ENCODE measurements at places on chromosomes 3 and 15.

GRCh38 chr15:98043160-98044014 is 82.9 kb downstream of the ARRDC4 start:
- no peak for DNase-seq

- no peak for DNase-seq
Observed at GRCh38 chr15:25990220-25990619, 127.1 kb upstream of the ATP10A start.

DNA sequence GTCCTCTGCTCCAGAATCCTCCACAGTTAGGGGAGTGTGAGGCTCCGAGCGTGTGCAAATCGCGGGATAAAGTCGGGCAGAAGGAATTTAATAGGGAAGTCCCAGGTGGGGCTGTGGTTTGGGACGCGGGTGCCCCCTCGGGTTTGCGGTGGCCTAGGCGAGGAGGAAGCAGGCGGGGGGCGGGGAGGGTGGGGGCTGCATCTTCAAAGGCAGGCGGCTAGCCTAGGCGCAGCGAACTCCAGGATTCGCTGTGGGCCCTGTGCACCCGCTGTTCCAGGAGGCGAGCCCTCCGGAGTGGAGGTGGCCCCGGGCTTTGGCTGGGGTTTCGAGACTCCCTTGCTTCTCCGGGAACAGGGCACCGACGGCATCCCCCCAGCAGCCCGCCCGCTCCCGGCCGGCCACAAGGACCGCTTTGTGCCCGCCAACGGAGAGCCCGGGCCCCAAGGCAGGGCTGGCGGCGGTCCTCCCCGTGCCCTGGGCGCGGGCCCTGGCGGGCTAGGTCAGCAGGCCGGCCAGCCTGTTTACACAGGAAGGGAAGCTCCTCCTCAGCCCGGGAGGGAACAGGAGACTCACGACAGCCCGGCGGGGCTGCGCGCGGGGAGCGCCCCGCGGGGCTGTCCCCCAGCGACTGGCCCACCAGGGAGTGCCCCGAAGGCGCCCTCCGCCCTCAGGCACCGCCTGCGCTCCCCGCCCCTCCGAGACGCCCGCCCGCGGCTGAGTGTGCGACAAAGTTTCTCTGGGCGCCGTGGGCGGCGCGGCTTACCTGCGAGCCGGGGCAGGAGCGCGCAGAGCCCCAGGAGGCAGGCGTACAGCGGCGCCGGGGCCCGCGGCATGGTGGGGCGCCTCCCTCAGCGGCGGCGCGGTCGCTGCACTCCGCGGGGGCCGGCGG is 753 bp downstream of the ITGB5 start:
- no peak for DNase-seq

DNA sequence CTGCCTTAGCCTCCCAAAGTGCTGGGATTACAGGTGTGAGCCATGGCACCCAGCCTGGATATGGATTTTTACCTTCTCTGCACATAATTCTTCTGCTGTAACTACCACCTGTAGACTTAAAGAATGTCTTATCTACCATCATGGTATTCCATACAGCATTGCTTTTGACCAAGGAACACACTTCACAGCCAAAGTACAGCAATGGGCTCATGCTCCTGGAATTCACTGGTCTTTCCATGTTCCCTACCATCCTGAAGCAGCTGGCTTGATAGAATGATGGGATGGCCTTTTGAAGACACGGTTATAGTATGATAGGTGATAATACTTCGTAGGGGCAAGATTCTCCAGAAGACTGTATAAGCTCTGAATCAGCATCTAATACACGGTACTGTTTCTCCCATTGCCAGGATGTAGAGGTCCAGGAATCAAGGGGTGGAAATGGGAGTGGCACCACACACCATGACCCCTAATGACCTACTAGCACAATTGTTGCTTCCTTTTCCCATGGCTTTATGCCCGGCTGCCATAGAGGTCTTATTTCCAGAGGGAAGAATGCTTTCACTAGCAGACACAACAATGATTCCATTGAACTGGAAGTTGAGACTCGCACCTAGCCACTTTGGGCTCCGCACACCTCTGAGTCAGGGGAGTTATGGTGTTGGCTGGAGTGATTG is 60.9 kb upstream of the CDV3 start:
- no peak for DNase-seq

GRCh38 chr3:146589899-146590508 is 15.1 kb downstream of the PLSCR5 start:
- DNase-seq: no peak

GRCh38 chr15:92848852-92849598 is 51.1 kb upstream of the CHD2 start:
- DNase-seq: peak; percentile 29

GRCh38 chr15:60718661-60719069 is 239.7 kb upstream of the ICE2 start:
- DNase-seq: no peak

- no peak for DNase-seq
Observed at GRCh38 chr3:38334142-38335055, 12.2 kb upstream of the XYLB start.

DNA sequence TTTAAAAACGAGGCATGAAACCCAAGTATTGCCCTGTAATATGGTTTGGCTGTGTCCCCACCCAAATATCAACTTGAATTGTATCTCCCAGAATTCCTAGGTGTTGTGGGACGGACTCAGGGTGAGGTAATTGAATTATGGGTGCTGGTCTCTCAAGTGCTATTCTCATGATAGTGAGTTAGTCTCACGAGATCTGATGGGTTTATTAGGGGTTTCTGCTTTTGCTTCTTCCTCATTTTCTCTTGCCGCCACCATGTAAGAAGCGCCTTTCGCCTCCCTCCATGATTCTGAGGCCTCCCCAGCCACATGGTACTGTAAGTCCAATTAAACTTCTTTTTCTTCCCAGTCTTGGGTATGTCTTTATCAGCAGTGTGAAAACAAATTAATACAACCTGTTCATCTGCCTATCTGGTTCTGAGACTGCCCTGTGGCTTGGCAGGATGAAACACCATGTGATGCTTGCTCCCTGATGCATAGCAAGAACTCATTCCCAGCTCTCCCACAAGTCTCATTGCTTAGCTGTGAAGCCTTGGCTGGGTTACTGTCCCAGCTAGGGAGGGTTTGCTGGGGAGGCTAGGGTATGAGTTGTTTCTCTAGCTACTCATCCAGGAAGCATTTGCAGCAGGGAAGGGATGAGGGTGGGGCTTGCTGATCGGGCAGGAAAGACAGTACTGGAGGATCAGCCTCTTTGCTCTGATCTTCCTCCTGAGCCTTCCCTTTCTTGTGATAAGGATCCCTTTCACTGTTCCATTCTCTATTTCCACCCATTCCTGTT is 3.7 kb upstream of the SQOR start:
- no peak for DNase-seq

- no peak for DNase-seq
Observed at GRCh38 chr3:13863965-13864595, 15.8 kb downstream of the WNT7A start.

GRCh38 chr3:126395846-126396513 is 1.3 kb downstream of the CFAP100 start:
- no peak for DNase-seq

DNA sequence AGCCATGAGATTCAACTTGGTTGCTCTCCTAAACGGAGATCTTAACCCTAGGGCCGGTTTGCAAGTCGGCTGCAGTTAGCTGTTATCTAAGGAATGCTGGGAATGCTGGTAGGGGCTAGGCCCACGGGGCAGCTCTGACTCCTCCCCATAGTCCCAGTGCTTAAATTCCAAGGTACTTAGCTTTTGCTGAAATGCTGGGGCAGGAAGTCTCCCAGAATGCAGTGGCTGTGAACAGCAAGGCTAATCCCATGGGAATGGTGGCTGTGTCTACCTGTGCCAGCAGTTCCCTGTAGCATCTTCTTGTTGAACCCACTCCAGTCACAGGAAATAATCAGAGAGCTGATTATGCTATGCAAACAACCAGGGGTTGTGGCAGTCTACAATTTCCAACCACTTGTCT is 102.5 kb upstream of the TJP1 start:
- DNase-seq: no peak

DNA sequence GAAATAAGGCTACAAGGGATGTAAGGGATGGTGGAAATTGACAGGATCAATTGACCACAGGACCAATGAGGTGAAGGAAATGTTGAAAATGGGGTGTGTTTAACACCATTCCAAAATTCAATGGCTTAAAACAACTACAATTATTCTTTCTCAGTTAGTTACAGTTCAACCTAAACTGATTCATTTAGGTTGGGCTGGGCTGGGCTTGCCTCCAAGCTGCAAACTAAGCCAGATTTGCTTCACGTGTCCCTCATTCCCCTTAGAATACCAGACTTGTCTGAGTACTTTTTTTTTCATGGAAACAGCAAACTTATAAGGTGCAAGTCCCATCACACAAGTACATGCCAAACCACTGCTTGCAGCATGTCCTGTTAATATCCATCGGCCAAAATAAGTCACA is 280.1 kb downstream of the NEK10 start:
- no peak for DNase-seq

- no peak for DNase-seq
Observed at GRCh38 chr15:26971271-26972018, 464 bp downstream of the GABRG3 start.

DNA sequence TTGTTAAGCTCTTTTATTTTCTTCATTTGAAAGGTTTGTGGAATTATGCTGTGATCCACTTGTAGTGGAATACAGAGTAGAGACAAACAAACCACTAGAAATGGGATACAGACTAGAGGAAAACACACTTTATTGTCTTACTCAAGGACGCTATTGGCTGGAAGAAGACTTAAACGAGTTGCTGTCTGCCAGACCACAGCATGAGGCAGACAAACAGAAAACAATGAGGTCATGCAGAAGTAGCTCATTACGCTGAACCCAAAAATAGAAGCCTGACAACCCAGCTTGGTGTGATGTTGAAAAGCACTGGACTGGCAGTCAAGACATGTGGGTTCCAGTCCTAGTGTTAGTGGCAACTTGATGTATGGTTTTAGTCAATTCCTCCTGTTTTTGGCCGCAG is 62.4 kb upstream of the P3H2 start:
- no peak for DNase-seq

DNA sequence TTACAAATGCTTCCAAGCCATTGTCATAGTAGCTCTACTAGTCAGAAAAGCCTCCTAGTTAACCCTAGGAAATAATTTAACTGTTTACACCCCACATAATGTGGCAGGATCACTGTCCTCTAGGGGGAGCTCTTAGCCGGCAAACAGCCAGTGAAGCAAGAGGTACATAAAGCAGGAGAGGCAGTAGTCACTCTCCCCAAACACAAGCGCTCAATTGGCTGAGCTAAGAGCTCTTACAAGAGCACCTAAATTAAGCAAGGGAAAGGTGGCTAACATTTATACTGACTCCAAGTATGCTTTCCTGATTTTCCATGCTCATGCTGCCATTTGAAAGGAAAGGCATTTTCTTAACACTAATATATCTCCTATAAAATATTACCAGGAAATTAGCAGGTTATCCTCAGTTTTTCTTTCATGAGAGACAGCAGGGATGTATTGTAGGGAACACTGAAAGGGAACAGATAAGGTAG is 37.6 kb downstream of the NCEH1 start:
- peak; percentile 12 for DNase-seq

GRCh38 chr15:57677204-57677603 is 29.3 kb upstream of the POLR2M start:
- no peak for DNase-seq

- DNase-seq: no peak
Observed at GRCh38 chr3:4517643-4518311, 24.6 kb downstream of the ITPR1 start.

DNA sequence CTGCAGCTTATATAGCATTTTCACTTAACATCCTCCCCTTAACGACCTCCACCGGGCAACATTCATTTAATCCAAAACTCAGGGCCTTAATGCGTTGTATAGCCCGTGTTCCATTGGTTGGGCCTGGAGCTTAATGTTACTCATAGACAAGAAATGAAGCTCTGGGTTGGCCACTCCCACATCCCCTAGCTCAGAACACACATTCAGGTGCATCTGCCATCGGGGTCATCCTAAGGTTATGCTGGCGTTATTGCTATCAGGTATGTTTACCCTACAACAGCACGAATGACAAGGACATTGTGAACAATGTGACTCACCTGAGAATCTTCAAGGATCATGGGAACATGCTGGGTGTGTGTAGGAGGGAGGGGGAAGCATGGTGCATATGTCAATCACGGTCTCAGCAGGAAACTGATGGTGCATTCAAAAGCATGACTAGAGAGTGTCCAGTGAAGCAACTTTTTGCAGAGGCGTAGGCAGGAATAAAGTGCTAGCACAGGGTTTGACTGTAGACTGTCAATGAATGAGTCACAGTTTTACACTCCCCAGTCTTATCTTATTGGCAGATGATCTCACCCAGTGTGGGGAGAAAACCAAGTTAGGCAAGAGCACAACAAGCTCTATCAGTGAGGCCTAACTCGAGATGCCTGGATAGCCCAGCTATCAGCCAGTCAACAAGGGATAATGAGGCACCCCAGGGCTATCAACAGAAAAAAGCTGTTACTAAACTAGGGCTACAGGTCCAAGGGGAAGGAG is 402.1 kb upstream of the MCTP2 start:
- DNase-seq: no peak

DNA sequence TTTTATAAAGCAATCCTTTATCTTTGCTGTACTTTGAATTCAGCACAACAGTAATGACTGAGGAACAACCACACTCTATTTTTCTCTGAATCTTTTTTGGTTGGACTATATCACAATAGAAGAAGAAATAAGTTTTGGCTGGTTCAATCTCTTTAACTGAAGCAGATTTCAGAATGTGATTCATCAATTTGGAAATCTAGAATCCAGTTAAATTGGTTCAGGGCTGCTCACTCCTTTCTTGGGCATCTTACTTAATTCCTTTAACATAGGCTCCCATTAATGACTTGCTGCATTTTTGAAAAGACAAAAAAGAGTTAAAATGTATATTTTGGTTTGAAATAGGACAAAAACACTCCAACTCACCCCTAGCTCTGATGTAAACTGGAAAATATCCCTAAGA is 688.3 kb upstream of the NECTIN3 start:
- no peak for DNase-seq

GRCh38 chr3:53324105-53324504 is 23.2 kb downstream of the DCP1A start:
- no peak for DNase-seq

DNA sequence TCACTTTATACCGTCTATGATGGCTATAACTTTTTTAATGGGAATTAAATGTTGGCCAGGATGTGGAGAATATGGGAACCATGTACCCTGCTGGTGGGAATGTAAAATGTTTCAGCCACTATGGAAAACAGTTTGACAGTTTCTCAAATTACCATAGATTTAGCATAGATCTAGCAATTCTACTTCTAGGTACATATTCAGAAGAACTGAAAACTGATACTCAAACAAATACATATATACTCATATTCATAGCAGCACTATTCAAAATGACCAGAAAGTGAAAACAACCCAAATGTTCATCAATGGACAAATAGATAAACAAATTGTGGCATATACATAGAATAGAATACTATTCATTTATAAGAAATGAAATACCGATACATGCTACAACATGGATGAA is 539.4 kb downstream of the IGSF11 start:
- no peak for DNase-seq

GRCh38 chr3:122030381-122031122 is 8.5 kb upstream of the ILDR1 start:
- DNase-seq: no peak

GRCh38 chr3:177307391-177307790 is 110.1 kb upstream of the TBL1XR1 start:
- DNase-seq: no peak

- DNase-seq: no peak
Observed at GRCh38 chr15:66356077-66356358, 467 bp downstream of the TIPIN start.

GRCh38 chr3:175495331-175495730 is 636.2 kb downstream of the NAALADL2 start:
- DNase-seq: no peak
